ENCODE measurements at places on chromosomes 13 and 19.

GRCh38 chr13:77184455-77184854, 142.4 kb downstream of the MYCBP2 start:
- DNase-seq, result peak; percentile 60

- peak; percentile 72 for DNase-seq
Observed at GRCh38 chr13:36420437-36420891, 11.8 kb upstream of the CCNA1 start.

- DNase-seq, result no peak
Observed at GRCh38 chr13:55013051-55013450, 1984.4 kb downstream of the OLFM4 start.

DNA sequence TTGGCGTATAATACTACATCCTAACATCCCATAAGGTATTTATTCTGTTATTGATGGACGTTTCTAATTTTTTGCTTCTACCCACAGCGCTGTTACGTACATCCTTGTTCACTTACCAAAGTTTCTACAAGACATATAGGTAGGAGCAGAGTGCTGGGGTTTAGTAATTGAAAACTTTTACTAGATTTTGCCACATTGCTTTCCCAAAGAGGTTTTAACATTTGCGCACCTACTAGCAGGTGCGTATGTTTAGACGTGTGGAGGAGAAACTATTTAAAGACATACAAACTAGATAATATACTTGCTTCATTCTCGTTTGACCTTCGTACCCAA, 559 bp upstream of the RPL21 start:
- no peak for DNase-seq

DNA sequence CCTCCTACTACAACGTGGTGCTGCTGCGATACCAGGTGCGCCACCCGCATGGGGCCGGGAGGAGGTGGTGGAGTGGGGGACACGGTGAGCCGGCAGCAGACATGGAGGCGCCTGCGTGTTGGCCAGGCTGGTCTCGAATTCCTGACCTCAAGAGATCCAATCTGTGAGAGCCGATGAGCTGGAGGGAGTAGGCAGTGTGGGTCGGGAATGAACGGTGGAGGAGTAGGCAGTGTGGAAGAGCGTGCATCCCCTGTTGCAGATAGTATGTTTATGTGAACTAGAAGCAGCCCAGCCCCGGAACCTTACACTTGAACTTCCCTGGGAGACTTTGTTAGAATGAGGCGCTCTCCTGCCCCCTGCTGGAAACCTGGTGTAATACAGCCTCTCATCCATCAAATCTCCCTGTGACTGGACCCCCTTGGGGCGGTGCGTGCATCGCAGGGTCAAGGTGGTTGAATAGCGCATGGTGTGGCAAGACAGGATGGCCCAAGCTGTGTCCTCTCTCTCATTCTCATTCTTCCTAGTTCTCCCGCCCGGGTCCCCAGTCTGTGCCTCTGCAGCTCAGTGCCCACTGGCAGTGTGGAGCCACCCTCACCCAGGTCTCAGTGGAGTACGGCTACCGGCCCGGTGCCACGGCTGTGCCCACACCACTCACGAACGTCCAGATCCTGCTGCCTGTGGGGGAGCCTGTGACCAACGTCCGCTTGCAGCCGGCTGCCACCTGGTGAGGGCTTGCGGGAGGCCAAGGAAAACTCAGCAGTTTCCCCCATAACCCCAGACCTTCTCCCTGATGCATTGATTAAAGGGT, 10.5 kb upstream of the B3GNT3 start:
- peak; percentile 69 for DNase-seq

DNA sequence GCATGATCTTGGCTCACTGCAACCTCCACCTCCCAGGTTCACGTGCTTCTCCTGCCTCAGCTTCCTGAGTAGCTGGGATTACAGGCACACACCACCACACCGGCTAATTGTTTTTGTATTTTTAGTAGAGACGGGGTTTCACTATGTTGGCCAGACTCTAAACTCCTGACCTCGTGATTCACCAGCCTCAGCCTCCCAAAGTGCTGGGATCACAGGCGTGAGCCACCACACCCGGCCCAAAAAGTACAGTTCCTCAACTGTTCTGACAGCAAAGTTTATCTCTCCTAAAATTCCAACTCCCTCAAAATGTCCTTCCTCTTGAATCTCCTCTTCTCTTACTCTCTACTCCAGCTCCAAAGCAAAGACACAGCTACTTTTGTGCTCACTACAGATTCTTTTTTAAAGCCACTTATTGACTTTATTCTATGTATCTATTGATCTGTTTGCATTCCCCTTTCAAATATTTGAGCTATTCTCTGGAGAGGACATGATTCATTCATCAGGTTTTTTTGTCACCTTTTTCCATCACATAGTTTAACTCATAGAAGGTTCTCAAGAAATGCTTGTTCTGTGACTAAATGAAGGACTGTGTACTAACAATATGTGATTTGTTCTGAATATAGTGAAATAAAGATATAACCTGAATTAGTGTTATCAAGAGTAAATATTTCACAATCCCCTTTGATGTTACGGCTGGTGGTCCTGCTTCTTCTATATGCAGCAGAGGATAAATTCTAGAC, 142.2 kb downstream of the TBC1D4 start:
- no peak for DNase-seq

- DNase-seq, result no peak
Observed at GRCh38 chr19:20928371-20928770, 5.3 kb downstream of the ZNF85 start.

DNA sequence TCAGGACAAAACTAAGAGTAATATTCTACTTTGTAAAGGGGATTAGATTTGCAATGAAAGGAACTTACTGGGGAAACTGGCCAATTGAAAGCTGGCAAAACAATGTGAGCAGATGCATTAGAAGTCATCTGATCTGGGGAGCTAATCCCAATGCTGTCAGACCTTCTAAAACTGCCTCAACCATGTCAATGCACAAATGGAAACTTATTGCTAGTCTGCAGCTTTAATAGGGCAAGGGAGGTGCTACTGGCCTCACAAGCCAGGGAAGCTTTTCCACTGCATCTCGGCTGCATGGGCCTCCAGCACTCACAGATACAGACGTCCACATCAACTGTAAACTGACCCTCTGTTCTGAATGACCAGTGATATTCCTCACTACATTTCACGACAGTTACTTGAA, 154.2 kb downstream of the LHFPL6 start:
- no peak for DNase-seq

- no peak for DNase-seq
Observed at GRCh38 chr13:57813651-57814050, 182.1 kb downstream of the PCDH17 start.

DNA sequence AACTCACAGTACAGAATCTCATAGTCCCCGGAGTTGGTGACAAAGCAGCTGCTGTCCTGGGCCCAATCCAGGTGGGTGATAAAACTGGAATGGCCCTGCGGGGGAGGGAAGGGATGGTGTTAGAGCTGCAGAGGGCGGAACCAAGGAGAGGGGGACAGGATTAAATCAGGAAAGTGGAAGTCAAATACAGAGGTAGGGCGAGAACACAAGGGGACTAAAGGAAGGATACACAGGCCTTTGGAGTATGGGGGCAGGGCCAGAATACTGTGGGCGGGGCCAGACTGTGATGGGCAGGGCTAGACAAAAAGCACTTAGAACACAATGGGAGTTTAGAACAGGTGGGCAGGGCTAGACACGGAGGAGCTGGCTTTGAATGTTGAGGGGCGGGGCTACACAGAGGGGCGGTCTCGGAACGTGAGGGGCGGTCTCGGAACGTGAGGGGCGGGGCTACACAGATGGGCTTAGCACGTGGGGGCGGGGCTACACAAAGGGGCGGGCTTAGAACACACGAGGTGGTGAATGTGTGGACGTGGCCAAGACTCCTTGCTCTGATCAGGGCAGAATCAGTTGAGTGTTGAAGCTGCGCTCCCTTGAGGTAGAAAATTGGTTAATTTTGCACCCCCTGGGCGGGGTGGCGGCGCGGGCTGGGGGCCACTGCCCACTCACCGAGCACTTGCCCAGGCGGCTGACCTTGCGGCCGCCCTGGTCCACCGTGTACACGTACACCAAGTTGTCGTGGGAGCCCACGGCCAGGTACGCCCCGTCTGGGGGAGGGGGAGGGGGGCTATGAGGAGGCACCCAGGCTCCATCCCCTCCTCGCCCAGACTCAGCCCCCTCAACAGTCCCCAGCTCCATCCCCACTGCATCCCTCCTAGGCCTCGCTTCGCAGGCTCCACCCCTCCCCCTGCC, 14.0 kb upstream of the GPR4 start:
- peak; percentile 92 for DNase-seq

GRCh38 chr19:41116261-41116660, 2.0 kb downstream of the CYP2F1 start:
- no peak for DNase-seq

DNA sequence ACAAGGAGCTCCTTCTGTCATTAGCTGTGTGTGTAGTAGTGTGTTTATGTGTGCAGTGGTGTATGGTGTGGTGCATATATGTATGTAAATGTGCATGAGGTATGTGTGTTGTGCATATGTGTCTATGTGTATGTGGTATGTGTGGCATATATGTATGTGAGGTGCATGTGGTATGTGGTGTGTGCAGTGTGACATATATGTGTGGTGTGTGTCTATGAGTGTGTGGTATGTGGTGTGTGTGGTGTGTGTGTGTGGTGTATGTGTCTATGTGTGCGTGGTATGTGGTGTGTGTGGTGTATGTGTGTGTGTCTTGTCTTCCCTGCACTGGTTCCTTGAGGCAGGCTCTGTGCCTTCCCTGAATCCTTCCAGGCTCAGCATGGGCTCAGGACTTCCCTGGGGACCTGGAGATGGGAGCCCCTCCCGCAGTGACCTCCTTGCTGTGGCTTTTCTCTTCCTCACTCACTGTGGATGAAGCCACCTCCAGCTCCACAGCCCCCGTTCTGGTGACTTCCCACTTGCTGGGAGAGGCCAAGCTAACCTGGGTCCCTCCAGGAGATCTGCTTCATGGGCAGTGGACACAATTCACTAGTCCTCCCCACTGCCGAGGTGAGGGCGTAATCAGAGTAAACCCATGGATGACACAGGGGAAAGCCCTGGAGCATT, 64.2 kb downstream of the CCDC70 start:
- no peak for DNase-seq

DNA sequence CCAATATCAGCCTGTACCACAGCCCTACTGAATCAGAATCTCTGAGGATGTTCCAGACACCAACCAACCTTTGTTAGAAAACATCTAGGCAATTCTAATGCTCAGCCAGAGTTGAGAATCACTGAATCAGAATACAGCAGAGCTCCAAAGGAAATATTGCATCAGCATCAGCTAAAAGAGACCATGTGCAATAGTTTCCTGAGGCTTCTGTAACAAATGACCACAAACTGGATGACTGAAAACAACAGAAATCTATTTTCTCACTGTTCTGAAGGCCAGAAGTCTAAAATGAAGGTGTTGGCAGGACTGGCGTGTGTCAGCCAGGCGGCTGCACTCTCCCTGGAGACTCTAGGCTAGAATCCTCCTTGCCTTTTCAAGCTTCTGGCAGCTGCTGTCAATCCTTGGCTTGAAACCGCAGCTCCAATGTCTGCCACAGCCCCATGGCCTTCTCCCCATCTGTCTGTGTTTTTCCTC, 1.2 kb upstream of the DCT start:
- no peak for DNase-seq

GRCh38 chr13:67258482-67258881, 28.3 kb upstream of the PCDH9 start:
- DNase-seq, result no peak

DNA sequence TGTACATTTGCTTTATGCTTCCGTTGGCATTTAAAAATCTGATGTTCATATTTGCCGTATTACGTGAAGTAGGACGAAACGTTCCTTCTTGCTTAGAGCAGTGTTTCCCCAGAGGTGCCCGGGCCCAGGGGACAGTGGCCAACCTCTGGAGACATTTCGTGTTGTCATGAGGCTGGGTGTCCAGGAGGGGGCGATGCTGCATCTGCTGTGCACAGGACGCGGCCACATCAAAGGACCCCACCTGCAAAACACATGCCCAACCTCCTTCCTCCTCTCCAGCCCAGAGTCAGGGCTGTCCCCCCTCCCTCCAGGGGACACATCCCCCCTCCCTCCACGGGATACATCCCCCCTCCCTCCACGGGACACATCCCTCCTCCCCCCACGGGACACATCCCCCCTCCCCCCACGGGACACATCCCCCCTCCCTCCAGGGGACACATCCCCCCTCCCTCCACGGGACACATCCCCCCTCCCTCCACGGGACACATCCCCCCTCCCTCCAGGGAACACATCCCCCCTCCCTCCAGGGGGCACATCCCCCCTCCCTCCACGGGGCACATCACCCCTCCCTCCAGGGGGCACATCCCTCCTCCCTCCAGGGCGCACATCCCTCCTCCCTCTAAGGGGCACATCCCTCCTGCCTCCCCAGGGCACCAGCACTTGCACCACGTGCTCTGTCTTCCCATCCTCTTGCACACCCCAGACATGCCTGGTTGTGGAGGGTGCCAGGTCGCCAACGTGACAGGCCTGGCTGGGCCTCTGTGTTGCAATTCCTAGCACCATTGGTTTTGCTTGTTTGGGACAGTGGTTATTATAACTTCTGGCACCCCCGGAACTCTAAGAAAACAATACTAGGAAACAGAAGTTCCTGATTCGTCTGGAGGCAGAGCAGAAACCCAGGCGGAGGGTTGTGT, 46.7 kb downstream of the GAS6 start:
- peak; percentile 88 for DNase-seq

Measured in stimulated activated CD4-positive, alpha-beta T cell treated with anti-CD3 and anti-CD28 coated beads, Interleukin-1b, Interleukin-23, amount 100 ng/mL, for 48 hours (primary cell).